ENCODE measurements at places on chromosomes 5 and 9.

DNA sequence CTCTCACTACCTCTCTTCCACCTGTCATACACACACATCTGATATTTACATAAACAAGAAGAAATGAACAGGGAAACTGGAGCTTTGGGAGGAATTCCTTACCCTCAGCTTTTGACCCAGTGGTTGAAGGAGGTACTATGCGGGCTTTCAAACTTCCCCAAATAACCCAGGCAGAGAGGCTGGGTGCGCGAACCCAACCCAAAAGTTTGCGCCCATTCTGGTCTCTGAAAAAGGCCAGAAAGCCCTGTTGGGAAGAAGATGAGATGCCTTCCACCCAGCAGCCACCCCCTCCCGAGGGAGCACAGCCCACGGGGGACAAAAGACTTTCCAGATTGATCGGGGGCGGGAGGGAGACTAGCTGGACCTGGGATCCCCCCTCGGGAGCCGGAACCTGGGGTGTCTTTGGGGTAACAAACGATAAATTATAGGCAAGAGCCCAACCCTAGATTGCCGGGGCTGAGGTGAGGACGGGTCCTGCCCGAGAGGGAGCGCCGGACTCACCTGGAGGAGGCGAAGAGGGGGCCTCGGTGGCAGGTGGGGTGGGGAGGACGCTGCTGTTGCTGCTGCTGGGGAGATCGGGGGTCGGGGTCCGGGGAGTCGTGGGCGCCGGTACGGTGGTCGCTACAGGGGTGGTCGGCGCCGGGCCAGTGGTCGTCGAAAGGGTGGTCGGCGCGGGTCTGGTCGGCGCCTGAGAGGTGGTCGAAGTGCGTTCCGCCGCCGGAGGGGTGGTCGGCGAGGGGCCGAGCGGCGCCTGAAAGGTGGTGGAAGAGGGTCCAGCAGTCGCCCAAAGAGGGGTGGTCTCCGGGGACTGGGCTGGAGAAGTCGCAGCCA lies 798 bp downstream of the MEGF9 start:
- DNase-seq, result peak; percentile 23

- no peak for DNase-seq
Observed at GRCh38 chr5:115160975-115161475, 8.7 kb downstream of the TRIM36 start.

DNA sequence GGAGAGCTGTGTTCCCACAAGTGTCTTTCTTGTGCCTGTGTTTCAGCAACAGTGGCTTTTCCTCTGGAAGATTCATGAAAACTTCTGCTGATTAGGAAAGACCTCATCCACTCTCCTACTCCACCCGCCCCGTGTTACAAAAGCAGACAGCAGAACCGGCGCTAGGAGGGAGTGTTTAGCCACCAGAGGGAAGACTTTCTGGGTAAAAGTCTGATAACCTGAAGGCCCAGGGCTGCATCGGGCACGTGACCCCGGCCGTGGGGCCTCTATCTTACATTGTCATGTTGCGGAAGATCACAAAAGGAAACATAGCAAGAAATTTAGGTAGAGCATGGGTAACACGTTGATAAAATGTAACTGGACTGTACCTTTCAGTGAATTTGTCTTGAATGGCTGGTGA lies 32.0 kb upstream of the DMRT2 start:
- peak; percentile 26 for DNase-seq

DNA sequence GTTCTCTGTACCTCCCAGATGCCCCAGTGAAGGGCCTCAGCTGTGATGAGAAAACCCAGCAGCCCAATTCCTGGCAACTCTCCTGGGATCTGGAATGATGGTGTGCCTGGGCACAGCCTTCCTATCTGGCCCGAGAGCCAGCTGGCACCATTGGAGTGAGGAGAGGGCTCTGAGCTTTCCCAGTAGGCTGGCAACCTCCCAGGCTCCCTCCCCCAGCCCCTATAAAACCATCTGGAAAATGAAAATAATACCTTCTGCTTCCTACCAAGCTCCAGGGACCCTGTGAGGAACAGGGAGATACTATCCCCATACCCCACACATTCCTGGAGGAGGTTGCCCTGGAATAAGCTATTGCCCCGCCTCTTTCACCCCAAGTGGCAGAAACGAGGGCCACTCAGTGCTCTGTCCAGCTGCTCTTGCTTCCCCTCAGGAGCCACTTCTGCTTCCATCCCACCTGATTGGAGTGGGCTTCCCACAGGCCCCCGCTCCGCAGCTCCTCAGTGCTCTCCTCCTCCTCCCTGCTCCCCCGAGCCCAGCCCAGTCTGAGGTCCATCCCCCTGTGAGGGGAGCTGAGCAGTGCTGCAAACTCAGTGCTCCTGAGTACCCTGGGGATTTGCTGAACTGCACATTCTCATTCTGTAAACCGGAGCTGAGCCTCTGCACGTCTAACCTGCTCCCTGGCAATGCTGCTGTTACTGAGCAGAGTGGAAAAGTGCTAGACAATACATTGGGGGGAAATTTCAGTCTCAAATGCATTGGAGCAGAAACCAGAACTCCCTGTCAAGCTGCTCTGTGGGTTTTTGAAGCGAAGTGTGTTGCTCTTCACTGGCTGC lies 74.7 kb downstream of the THBS4 start:
- DNase-seq, result no peak

- DNase-seq, result no peak
Observed at GRCh38 chr9:120929229-120929791, 2.7 kb upstream of the TRAF1 start.

DNA sequence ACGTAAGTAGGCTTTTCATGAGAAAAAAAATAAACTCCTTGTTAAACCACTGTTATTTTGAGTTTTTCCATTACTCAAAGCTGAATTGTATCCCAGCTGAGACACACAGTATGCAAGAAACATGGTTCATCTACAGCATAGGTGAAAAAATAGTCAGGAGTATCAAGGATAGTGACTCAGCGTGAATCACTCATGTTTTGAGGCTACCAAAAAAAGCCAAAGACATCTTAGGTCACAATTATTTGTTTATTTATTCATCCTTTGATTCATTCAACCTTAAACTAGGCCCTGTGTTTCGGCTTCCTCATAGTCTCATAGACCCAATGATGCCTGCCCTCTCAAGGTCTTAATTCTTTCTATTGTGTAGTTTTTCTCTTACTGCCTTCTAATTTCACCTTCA lies 32.9 kb upstream of the STX17 start:
- DNase-seq, result peak; percentile 96

DNA sequence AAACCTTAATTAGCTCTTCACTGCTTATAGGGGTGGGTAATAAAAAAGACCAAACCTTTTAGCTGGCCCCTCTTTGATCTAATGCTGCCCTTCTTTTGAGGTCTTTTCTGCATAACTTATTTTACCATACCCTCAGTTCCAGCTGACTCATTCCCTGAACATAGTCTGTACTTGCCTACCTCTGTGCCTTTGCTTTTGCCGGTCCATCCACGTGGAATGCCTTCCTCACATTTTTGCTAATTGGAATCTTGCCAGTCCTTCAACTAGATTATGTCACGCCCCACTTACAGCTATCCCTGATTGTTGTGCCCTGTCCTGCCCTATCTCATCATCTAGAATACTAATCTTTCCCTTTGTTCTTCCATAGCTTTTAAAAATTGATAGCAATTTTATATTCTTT lies 44.2 kb downstream of the FAF2 start:
- peak; percentile 13 for DNase-seq

GRCh38 chr5:61640179-61641021 lies 308.3 kb downstream of the ZSWIM6 start:
- DNase-seq, result no peak

GRCh38 chr9:72579190-72579589 lies 57.8 kb downstream of the TMC1 start:
- DNase-seq, result peak; percentile 95

DNA sequence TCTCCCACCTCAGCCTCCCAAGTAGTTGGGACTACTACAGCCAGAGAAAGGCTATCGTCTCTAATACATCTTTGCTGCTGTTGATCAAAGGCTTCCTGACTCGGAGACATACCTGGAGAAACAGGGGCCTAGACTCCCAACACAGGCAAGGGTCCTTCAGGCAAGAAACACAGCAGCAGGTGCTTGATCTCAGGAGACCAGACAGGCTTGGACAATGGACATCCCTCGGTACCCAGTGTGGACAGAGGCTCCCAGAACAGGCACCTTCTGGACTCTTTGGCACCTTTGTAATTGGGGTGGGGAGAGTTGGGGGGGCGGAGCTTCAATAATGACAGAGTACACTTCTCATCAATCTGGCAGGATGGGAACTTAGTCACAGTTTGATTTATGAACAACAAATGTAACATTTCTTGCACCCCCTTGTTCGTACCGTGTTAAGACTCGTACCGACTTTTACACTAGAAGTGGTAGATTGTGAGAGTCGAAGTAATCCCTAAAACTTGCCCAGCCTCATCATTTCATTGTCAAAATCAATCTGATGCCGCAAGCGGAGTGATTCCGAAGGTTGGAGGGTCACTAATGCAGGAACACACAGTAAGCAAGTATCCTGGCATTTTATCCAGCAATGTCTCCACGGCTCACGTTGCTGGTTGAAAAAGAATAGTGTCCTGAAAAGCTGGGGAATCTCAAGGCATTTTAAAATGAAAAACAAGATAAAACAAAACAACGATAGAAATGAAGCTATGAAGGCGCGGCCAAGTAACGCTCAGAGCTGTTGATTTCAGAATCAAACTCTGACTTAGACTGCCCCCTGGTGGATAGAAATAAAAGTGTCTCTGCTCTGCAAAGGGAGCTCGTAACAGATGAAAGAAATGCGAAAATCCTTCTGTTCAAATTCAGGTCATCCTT lies 46.4 kb upstream of the STK32A start:
- DNase-seq, result peak; percentile 68

Data from M059J (cell line).